ENCODE measurements at places on chromosomes 3 and 15.

GRCh38 chr3:165395188-165395587 is 199.0 kb upstream of the SLITRK3 start:
- no peak for DNase-seq

DNA sequence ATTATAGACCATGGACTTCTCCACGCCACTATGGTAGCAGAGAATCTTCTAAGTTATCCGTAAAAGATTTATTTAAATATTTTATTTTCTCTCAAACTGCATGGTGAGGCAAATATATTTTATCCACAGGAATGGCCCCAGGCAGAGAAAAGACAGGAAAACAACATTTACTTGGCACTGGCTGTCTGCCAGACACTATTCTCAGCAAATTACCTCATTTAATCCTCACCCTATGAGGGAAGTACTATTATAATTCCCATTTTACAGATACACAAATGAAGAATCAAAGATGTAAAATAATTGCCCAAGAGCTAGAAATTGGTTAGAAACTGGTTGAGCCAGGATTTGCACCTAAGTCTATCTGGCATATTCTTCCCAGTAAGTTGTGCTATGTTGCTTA is 361.4 kb upstream of the IL12A start:
- DNase-seq, result no peak

DNA sequence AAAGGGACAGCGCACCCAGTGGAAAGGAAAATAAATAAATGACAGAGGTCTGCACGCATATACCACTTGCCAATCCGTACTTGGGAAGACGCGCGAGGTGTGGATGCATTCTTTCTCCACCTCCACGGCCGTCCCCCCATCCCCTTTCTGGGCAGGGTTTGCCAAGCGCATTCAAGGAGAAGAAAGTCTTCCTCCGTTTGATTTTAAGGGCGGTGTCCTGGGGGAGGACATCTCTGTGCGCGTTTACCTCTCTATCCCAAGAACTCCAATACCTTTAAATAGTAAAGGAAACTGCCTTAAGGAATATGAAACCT is 576 bp upstream of the MB21D2 start:
- no peak for DNase-seq

DNA sequence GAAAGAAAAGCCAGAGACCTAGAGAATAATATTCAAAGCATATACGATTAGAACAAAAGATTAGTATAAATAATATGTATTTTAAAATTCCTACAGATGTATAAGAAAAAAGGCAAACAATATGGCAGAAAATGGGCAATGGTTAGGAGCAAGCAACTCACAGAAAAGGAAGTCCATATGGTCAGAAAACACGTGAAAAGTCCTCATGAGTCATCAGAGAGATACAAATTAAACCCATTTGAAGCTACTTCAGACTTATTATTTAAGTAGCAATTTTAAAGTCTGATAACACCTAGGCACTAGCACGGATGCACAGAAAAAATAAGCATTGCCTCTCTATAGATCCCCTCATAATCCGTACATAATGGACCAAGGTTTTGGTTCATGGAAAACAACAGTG is 25.6 kb downstream of the SLC7A14 start:
- no peak for DNase-seq

DNA sequence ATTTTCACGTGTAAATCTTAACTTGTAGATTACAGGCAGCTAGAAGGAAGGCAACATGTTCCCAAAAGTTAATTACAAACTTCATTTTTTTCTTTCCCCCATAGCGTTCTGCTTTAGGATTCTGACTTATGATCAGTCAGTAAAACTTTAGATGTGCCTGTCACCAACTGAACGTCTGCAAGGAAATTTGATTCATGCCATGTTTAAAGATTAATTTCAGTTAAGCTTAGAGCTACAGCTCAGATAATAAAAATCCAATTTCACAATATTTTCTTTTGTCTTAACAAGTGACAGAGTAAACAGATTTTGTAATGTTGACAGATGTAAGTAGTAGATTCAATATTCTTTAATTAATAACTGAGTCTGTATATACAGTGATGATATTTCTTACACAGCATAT is 253.1 kb downstream of the NFKBIZ start:
- no peak for DNase-seq

GRCh38 chr3:94686208-94686607 is 623.3 kb downstream of the NSUN3 start:
- DNase-seq, result no peak

DNA sequence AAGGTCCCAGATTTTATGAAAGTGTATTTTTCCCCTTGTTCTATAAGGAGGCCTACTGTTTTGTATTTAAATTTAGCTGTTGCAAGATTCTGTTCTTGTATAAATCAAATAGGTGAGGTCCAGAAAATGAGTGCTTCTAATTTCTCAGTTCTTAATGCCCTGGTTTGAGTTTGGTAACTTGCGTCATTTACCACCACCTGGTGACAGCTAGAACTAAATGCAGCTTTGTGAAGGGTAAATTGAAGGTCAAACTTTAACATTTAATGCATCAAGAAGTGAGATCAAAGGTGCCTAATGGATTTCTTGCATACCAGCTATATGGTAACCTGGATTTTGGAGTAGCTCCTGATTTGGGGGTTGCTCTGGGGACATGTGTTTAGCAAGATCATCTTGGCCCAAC is 50.7 kb upstream of the POLR2M start:
- no peak for DNase-seq

DNA sequence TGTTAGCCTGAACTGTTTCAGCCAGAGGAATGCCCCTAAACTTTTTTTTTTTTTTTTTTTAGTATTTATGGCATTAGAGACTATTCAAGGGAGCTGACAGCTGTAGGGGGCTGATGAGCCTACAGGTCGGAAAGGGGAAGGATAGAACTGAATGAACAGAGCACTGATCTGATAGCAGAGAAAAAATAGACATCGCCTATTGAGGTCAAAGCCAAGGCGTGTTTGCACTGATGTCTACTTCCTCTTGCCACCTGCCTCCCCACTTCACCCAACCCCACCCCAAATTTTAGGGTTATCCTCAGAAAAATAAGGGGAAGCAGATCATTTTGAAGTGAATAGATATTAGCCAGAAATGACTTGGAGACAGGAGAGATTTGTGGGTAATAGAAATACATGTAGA is 3.0 kb upstream of the ZMAT3 start:
- DNase-seq, result no peak

- no peak for DNase-seq
These were observed 80.9 kb upstream of the FAM98B start for GRCh38 chr15:38373016-38373415.

GRCh38 chr15:85706779-85707518 is 87.8 kb downstream of the KLHL25 start:
- no peak for DNase-seq

- DNase-seq, result no peak
These were observed 136.1 kb upstream of the CNTN4 start for GRCh38 chr3:1962396-1963088.

GRCh38 chr15:84598993-84599392 is 1.8 kb upstream of the ZSCAN2 start:
- peak; percentile 24 for DNase-seq

DNA sequence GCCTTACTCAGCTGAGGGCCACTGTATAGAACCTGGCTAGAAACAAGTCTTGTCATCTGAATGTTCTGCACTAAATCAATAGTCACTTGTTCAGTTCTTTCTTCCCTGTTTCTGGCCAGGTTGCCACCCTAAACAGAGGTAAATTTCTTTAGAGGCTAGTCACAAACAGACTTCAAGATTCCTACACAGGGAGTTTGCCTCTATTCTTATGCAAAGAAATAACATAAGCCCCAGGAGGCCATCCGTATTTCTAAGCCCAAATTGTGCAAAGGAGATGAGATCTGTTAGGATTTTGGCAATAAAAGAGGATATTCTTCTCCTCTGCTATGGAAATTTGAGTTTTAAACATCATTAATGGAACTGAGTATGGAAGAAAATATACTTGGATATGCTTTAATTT is 4.9 kb downstream of the ZIC4 start:
- no peak for DNase-seq

DNA sequence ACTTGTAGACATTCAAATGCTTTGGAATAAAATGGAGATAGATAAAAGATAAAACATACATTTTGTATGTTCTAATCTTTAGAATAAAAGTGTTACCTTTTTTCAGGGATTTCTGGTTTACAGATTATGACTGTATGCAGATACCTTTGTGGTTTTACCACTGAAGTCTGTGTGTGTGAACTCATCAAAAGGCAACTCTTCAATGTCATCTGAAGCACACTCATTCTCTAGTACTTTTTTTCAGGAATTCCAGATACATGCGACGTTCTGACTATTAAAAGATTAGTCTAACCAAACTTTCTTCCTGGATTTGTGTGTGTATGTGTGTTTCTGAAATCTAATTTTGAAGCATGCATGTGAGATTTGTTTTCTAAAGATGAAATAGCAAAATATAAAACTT is 188.6 kb downstream of the NLGN1 start:
- peak; percentile 1 for DNase-seq

- DNase-seq, result peak; percentile 64
These were observed 271.4 kb upstream of the RARB start for GRCh38 chr3:25156626-25157025.

- DNase-seq, result no peak
These were observed 21.1 kb downstream of the DET1 start for GRCh38 chr15:88525418-88525817.

GRCh38 chr15:64635499-64636495 is 139.6 kb downstream of the RBPMS2 start:
- DNase-seq, result peak; percentile 23

GRCh38 chr3:153372326-153372725 is 210.3 kb downstream of the RAP2B start:
- DNase-seq, result peak; percentile 19

GRCh38 chr15:66897416-66897815 is 168.0 kb upstream of the SMAD3 start:
- DNase-seq, result no peak

DNA sequence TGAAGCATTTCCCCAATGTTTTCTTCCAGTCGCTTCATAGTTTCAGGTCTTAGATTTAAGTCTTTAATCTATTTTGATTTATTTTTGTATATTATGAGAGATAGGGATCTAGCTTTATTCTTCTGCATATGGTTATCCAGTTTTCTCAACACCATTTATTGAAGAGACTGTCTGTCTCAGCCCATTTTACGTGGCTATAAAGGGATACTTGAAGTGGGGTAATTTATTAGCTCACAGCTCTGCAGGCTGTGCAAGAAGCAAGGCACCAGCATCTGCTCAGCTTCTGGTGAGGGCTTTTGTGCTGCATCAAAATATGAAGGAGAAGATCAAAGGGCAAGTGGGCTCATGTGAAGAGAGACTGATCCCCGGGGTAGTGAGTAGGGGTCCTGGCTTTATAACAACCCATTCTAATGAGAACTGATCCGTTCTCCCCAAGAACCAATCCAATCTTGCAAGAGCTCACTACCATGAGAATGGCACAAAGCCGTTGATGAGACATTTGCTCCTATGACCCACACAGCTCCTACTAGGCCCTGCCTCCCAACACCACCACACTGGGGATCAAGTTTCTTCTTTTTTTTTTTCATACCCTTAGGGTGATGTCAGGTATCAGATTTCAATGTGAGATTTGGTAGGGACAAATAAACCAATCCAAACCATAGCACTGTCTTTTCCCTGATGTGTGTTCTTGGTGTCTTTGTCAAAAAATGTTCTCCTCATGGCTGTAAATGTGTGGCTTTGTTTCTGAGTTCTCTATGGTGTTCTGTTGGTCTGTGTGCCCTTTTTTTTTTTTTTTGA is 63.2 kb downstream of the IQGAP1 start:
- DNase-seq, result peak; percentile 50

DNA sequence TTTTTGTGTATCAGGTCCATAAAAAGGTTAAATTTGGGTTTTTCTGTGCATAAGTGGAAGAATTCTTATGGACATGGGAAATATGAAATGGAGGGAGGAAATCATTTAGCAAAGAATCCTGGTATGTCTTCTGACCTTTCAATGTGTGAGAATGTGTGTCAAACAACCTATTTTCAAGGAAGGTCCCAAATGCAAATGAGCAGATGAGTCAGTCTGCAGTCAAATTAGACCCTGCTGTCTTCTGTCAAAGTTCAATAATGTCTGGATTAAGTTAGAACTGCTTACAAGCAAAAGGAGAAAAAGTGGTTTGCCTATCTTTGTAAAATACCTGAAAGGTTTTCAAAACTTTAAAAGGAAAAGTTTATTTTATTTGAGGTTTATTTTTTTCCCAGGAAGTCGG is 15.3 kb downstream of the FBN1 start:
- DNase-seq, result no peak

DNA sequence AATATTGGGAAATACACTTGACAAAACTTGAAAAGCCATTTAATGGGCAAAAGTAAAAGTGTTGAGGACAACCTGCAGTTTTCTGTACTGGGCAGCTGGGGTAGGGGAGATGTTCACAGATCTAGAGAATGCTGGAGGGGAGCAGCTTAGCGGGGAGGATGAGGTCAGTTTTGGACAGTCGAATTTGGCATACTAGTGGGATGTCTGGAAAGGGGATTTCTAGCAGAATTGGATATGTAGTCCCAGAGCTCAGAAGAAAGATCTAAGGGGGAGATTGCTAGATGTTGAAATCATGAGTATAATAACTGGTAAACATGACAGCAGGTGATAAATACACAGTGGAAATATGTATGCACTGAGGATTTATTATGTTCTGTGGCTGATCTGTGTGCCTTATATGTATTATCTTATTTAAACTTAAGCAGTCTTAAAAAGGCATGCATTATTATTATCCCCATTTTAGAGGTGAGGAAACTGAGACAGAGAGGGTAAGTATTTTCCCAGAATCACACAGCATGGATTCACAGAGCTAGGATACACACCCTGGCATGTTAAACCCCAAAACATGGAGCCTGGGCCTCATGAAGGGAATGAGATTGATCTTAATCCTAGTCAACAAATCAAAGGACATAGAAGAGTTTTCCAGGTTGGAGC is 42.7 kb downstream of the TLNRD1 start:
- DNase-seq, result no peak

GRCh38 chr3:70646635-70647034 is 334.2 kb upstream of the MDFIC2 start:
- DNase-seq, result no peak

DNA sequence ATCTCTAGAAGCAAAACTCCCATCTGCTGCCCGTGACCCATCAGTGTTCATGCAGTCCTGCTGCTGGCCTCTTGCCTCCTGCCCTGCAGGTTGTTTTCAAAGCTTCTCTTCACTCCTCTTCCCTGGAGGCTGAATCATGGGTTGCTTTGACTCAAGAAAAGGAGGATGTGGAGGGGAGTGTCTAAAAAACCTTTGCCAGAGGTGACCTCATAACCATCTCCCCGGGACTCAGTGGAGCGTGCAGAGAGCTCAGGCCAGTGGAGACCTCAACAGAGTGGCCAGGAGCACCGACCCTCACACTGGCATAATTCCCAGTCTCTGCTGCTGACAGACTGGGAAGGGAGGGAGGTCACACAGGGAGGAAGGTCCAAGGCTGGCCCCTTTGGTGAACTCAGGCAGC is 60.9 kb upstream of the ITGA11 start:
- DNase-seq, result no peak

GRCh38 chr3:9290566-9290965 is 41.1 kb upstream of the SRGAP3 start:
- DNase-seq, result no peak

DNA sequence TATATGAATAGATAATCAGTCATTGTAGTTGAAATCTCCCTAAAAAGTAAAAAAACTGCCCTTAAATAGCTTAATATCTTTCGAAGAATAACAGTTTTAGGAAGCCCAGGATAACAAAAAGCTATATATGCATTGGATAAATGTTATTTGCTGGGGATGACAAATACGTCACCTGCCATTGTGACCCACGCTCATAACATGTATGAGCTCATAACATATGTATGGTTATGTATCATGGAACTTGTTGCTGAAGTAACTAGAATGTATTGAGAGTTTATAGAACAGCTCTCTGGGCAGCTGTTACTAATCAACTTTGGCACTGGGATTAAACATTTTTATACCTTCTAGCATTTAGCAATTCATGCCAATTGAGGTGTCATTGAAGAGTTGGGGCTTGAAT is 1.7 kb upstream of the LRCH3 start:
- no peak for DNase-seq

- no peak for DNase-seq
These were observed 301.3 kb upstream of the IGF1R start for GRCh38 chr15:98347001-98347400.

Measured in GM04504 (cell line).